ENCODE measurements at places on chromosomes 11 and 22. TPM values are rescaled to one million over a fixed set of nuclear protein-coding genes. Genes with fewer than 3 reads are reported as not detected.

OR51I1 gene
- total RNA-seq, result 0.23 TPM

POLD4 gene
- 87.5 TPM for total RNA-seq

CUL5 gene
- total RNA-seq, result 36.8 TPM

ACR gene
- 0.92 TPM for total RNA-seq

FAM181B gene
- total RNA-seq, result 0.81 TPM

LRP4 gene
- total RNA-seq, result 14.5 TPM

YDJC gene
- 27.4 TPM for total RNA-seq

TRPM5 gene
- total RNA-seq, result 4.4 TPM

DNA sequence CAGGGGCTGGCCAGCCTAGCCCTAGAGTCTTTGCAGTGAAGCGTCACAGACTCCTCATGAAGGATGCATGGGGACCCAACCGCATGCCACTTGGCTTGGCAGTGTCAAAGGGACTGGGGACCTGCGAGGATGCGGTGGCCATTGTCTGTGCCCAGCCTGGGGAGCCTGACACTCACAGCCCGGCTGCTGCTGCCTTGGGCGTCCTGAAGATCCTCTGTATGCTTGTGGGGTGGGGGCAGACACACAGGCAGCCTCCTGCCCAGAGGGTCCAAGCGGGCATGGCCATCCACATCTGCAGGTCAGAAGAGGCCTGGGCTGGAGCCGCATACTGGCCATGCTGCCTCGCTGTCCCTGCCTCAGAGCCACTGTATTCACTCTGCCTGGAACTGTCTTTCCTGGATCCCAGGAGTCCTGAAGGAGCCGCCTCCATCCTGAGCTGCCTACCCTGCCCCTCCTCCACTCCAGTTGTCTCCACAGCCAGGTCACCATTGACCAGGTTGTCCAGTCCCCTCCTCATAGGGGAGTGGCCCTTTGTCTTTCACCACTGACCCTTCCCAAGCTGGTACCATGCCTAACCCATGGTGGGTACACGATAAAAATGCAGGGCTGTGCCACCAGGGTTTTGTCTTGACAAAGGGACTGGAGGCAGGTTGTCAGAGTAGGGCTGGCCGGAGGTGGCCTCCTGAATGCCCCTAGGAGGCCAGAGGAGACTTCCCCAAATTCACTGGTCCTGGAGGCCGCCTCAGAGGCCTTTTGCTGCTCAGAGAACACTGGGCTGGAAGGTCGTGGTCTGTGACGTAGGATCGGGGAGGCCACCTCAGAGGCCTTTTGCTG, 107.0 kb downstream of the KCNQ1OT1 start:
- no peak for DNase-seq

DNA sequence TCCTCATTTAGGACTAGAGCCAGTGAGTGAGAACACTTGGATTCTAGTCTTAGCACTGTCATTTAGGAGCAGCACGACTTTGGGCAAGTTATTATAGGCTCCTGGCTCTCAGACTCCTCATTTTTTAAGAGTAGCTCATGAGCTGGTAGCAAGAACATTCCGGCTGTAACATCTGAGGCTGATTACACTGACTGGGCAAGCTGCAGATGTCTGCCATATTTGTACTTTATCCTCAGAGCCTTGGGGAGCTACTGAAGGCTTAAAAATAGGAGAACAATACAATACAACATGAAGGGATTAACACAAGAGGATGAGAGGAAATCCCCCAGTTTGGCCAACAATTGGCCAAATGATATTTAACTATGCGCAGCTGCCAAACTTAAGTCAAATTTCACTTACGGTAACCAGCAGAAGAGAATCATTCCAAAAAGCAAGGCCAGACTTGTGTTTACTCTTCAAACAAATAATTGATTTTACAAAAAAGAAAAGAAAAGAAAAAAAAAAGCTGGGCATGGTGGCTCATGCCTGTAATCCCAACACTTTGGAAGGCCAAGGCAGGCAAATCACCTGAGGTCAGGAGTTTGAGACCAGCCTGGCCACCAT, 113.1 kb upstream of the ARHGAP42 start:
- no peak for DNase-seq

- DNase-seq, result no peak
Measured at GRCh38 chr11:121670805-121671282, 218.1 kb upstream of the SORL1-AS1 start.

DNA sequence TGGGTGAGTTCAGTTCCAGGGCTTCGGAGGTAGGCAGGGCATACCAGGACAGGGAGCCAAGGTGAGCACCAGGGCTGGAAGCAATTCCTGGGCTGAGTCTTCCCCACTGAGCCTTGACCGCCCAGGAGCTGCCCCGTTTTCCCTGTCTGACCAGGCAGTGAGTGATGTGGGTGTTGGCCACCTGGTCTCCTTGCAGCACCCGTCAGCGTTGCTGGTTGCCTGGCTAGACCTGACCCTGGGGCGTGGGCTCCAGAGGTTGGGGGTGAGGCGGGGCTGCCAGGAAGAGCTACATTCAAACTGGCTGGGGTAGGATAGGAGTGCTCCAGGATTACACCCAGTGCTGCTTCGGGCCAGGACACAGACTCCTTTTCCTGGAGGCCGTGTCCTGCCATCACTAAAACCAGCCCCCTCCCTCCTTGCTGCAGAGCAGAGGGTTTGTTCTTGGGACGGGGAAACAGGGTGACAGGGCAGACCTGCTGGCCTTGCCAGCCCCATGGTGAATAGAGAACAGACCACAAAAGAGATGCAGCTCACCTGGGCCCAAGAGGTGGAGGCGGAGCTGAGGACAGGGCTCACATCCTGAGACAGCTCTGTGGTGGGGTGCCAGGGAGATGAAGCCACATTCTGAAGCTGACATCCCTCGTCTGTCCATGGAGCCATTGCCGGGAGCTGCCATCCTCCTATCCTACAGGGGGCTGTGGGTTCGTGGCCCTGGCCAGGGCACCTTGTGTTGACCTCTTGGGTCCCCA, 14.2 kb downstream of the INCENP start:
- DNase-seq, result no peak

- DNase-seq, result peak; percentile 41
Measured at GRCh38 chr11:65180877-65181568, 705 bp upstream of the CAPN1 start.

DNA sequence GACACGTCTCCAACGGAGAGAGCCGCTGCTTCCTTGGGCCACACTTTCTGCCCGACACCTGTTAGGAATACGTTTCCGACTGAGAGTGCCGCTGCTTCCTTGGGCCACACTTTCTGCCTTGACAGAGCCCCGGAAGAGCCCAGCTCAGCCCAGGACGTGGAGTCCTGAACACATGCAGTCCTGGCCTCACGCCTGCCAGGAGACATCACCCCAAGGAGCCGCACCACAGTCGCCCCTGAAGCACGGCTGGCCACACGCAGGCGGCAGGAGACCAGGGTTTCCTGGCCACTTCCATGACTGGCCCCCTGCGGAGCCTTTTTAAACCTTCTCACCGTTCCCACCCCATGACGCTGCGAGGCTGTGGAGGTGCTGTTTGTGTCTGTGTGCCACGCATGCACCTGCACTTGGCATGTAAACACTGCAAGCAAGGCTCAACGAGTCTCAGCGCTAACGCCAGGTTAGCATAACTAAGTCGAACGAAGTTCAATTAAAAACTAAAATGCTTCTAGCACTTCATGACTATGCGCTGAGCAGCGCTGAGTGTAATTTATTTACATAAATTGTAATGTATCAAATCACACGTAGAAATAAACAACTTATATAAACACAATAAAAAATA, 8.8 kb downstream of the TOLLIP start:
- no peak for DNase-seq

DNA sequence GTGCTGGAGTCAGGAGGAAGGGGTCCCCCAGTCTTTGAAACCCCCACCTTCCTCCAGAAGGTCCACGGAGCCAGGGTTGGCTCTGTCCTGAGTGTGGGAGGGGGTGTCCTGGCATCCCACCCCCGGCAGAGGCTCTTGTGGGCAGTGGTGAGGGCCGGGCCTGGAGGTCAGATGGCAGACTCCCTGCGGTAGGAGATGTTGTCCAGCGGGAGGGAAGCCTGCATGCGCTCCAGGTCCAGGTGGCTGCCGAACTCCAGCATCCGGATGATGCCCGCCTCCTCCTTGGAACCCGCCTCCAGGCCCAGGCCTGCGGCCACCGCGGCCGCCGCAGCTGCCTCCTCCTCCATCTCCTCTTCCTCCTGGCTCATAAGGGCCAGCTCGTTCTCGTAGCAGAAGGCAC, 28.4 kb downstream of the KCNJ4 start:
- no peak for DNase-seq

GRCh38 chr11:114563077-114563476, 3.4 kb upstream of the NXPE1 start:
- DNase-seq, result no peak

- no peak for DNase-seq
Measured at GRCh38 chr11:134691295-134691873, 279.3 kb upstream of the B3GAT1 start.

DNA sequence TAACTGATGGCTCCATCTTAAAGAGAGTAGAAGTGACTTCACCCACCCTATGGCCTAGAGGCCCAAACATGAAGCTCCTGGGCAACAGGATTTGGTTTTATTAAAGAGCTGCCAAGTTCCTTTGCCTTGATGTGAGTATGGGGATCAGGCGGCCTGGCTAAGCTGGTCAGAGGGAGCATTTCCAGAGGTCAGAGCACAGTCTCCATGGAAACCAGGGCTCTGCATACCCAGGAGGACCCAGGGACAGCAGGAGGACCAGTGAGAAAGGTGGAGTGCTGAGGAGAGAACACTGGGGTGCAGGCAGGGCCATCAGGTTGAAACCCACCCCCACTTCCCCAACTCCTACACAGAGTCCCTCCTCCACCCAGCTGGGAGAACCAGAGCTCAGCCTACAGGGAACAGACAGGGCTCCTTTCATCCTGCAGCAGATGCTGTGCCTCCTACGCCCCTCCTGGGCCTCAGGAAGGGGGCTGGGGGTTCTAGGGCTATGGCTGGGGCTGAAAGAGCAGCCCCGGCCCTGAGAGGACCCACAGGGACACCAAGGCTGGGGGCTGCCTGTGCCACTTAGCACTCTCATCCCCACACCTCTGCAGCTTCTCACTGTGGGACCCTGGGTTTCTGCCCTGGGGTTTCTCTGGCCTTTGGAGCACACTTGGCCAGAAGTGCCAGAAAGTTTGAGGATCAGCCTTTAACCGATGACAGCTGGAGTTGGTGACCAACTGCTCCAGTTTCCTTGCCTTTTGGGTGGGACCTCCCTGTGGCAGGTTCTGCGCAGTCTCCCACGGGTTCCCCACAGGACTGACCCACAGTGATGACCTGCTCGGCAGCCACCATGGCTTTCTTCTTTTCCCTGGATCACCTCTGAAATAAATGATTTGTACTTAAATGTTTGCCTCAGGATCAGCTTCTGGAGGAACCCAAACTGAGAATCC, 13.8 kb upstream of the P2RY6 start:
- no peak for DNase-seq

GRCh38 chr11:134071306-134071705, 2.4 kb downstream of the JAM3 start:
- DNase-seq, result no peak

- DNase-seq, result no peak
Measured at GRCh38 chr11:126740846-126741245, 259.7 kb downstream of the KIRREL3 start.

DNA sequence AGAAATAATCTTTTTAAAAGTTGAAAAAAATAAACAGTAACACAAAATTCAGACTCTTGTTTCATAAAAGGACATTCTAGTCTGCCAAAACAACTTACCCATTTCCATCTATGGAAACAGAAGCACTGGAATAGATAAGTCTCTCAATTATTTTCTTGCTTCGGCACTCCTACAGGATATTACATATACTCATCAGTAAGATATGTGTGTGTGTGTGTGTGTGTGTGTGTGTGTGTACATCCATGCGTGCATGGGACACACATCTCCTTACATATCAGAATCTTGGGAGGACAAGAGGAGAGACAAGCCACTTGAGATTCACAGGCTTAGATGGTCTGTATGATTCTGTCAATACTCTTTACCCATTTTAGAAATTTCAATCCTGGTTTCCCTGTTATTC, 144.6 kb downstream of the ATG16L2 start:
- DNase-seq, result no peak

DNA sequence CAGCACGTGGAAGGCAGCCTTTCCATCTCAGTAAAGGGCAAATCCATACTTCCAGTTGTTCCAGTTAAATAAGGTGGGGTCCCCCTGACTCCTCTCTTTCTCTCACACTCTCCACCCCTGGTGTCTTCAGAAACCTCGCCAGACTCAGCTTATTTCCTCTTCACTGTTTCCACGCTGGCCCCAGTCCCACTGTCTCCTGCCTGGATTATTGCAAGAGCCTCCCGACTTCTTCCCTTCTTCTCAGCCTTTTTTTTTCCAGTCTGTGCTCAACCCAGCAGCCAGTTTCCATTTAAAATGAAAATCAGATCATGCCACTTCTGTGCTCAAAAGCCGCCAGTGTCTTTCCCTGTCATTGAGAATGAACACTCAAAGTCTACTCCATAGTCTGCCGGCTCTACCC, 131.4 kb downstream of the PKNOX2 start:
- no peak for DNase-seq

DNA sequence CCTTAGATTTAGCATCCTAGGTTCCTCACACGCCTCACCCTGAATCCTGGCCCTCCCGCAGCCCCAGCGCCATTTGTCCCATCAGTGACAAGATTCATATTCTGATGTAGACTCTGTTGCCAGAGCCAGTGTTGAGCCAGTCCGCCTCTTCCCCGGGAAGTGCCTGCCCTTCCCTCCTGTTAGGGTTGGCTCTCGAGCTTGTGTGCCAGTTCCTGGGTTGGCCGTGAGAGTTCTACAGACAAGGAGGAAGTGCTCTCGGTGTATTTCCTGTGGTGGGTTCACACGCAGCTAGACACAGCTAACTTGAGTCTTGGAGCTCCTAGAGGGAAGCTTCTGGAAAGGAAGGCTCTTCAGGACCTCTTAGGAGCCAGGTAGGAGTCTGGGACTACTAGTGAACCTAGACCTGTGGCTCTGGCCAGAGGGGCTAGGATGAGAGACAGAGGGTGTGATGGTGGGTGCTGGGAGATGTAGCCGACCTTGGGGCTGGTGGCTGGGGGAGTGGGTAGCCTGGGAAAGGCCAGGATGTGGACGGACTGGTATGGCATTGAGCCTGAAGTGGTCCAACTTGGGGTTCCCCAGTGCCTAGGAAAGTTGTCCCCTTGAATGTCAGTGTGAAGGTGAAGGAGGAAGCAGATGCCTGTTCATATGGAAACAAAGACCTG, at the start of gene IL18BP:
Gene IL18BP (plus strand): TSS at position 261 of the 662 bp plus-strand sequence. CDS start 1,076 bp downstream, outside the sequence.
- DNase-seq, result no peak

DNA sequence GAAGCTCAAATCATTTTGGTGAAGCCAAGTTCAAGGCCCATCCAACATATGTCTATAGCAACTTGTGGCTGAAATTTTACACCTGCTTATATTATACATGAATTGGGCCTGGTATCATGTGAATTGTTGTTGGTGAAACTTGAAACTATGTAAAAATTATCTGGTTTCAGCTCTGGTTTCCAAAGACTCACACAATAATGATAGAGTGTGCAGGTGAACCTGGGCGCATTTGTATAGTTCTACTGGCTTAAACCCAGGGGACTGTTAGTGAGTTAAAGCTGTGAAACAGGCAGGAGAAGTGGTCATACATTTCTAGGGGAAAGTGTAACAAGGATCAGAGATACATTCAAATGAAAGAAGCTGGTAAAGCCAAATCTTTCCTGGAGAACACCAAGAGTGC, 627.3 kb downstream of the METTL15 start:
- DNase-seq, result no peak
